ENCODE measurements at places on chromosomes 2 and 18.

DNA sequence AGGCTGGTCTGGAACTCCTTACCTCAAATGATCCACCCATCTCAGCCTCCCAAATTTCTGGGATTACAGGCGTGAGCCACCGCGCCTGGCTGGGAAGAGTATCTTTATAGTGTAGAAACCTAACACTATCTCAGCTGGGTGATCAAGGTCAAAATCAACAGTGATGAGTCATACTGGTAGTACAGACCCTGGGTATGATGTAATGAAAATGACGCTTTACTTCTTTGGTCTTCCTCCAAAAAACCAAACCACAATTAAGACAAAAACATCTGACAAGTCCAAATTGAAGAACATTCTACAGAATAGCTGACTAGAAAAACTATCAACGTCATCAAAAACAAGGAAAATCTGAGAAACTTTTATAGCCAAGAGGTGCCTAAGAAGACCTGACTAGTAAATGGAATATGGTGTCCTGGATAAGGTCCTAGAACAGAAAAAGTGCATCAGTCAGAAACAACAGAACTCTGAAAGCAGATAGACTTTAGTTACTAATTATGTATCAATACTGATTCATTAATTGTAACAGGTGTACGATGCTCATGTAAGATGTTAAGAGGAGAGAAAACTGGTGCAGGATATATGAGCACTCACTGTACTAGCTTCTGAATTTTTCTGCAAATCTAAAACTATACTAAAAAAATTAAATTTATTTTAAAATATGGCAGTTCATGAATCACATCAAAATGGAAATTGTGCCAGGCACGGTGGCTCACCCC is 25.4 kb downstream of the PDCL3 start:
- DNase-seq: peak; percentile 63

GRCh38 chr2:16155766-16156165 is 215.4 kb downstream of the MYCN start:
- no peak for DNase-seq

DNA sequence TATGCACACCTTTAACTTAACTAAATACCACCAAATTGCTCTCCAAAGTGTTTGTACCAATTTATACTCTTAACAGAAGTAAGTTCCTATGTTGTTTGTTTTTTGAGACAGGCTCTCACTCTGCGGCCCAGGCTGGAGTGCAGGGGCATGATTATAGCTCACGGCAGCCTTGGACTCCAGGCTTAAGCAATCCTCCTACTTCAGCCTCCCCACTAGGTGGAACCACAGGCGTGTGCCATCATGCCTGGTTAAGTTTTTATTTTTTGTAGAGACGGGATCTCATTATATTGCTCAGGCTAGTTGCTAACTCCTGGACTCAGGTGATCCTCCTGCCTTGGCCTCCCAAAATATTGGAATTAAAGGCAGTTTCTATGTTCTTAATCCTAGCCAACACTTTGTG is 13.1 kb upstream of the NAB1 start:
- DNase-seq: no peak

GRCh38 chr2:8629402-8629801 is 52.5 kb upstream of the ID2 start:
- DNase-seq: no peak

GRCh38 chr2:215699700-215700538 is 264.1 kb upstream of the FN1 start:
- no peak for DNase-seq

GRCh38 chr2:111031546-111032478 is 88.9 kb upstream of the BCL2L11 start:
- peak; percentile 60 for DNase-seq

- DNase-seq: peak; percentile 35
Measured at GRCh38 chr2:112623913-112624777, 21.6 kb upstream of the SLC20A1 start.

DNA sequence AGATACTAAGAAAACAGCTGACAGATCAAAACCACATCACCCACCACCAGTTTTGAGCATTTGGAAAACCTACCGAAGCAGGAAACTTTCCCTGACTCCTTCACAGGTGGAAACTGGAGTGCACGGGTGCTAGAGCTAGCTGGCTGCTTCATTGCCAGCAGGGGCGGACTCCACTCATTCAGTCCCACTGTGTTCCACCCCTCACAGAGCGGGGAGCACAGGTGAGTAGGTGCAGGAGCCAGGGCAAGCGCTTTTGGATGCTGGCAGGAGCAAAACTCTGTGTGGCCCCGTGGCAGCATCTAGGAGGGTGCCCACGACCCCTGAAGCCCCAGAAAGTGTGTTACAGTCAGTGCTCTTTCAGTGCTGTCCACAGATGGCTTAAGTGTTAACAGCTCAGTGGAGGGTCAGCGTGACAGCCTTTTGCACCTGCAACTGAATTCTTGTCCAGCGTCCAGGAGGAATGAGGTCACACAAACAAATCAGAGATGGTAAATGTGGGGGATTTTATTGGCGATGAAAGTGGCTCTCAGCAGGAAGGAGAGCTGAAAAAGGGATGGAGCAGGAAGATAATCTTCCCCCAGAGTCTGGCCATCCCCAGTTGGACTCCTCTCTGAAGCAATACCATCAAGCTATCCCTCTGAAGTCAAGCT is 71.1 kb downstream of the TMEM163 start:
- no peak for DNase-seq

GRCh38 chr2:241451840-241452506 is 56.4 kb downstream of the STK25 start:
- DNase-seq: no peak

DNA sequence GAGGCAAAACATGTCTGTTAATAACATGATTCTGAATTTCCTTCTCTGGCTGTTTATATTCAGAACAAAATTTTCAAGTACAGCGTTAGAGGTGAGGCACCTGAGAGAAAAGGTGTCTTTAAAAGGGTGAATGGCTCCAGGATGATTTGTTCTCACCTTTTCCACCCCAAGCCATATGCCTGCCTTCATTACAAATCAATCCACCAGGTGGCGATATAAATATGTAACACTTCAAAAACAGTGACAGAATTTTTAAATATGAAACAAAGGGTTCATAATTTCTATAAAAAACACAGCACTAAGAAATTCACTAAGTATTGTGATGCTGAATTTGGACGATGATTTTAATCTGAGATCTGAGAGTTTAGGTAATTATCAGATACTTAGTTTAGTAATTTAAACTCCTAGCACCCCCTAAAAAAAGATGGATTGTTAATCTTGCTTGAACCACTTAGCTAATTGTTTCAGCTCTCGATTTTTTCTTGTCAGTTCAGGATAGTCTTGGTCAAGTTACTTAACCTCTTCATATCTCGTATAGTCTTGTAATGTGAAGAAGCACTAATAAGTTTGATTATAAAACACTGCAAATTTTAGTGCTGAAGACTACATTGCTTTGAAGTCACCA is 528.8 kb downstream of the CPS1 start:
- DNase-seq: peak; percentile 6

- no peak for DNase-seq
Measured at GRCh38 chr2:72326759-72327158, 179.1 kb upstream of the CYP26B1 start.

DNA sequence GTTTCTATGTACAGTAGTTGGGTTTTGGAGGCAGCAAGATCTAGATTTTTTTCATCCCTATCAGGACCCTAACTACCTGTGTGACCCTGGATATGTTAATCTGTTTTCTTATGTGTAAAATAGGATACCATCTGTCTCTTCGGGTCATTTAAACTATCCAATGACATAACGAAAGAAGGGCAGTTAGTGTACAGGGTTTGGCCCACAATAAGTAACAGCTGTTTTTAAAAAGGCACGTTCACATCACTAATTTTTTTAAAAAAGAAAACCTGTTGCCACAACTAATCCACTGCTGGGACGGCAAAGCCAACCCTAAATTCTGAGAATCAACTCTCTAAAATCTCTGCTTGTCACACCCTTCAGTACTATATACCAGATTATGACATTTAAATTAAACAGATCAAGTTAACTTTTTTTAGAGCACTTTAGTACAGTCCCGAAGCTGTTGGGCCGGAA is 869 bp downstream of the USP40 start:
- DNase-seq: no peak

- no peak for DNase-seq
Measured at GRCh38 chr2:237497009-237497837, 10.2 kb downstream of the MLPH start.

GRCh38 chr2:37779611-37780386 is 108.4 kb upstream of the CDC42EP3 start:
- no peak for DNase-seq

DNA sequence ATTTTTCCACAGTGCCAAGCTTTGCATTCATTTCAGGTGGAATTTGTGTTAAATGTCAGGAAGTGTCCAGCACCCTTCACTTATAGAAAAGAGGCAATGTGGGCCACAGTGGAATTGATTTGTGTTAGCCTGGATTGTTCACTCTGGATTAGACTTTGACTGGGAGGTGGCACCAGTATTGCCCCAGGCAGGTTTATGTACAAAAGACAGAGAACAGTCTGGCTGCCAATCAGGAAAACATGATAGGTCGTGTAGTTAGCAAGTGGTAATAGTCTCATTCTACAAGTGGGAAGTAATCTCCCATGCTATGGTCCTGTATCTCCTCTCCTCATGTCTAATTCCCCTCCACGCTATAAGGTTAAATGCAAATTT is 45.6 kb downstream of the RAB27B start:
- DNase-seq: no peak

GRCh38 chr2:23757686-23758433 is 169.1 kb downstream of the ATAD2B start:
- peak; percentile 63 for DNase-seq

GRCh38 chr2:25251071-25251421 is 82.7 kb upstream of the POMC start:
- DNase-seq: no peak

- DNase-seq: no peak
Measured at GRCh38 chr18:43572163-43572562, 294.9 kb upstream of the SYT4 start.

GRCh38 chr2:10489842-10490555 is 41.9 kb upstream of the ODC1 start:
- DNase-seq: no peak

DNA sequence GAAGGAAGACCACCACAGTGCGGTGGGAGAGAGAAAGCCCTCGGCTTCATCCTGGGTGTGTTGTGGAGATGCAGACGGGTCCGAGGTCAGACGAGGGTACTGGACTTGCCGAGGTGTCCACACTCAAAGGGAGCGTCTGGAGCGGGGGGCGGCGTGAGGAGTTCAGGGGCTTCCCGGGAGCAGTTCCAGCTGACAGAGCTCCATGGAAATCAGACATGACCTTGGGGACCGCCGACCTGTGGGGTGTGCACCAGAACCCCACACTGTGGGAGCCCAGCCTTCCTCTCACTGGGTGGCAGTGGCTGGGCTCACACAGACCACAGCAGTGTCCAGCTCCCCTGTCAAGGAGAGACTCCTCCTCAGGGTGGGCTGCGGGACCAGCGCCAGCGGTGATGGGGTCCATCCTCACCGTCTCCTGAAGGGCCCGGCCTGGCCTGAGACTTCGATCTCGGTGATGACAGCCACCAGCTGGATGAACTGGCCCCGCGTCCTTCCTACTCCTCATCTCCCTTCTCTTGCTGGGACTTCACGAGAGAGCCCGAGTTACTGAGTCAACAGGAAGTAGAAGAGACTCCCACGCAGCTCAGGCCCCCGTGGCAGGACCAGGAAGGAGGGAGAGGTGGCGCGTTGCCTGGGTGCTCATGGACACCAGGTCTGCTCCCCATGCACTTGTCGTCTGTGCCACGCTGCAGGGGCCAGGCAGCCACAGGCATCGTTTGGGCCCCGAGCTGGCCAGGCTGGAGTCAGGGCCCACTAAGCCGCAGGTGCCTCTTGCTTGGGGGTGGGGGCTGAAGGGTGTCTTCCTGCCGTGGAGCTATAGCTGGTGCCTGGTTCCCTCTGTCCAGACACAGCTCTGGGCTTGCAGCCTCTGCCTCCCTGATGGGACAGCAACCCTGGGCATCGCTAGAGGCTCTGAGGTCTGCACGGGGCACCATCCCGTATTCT is 101.9 kb upstream of the CTDP1 start:
- peak; percentile 38 for DNase-seq

Measured in RCC 7860 (cell line).